Activated CD4-positive, alpha-beta T cell treated with anti-CD3 and anti-CD28 coated beads, Interleukin-2, amount 50 U/mL, for 24 hours (primary cell): ENCODE measurements at places on chromosomes 2 and 18.

GRCh38 chr2:199983534-199983933 is 28.2 kb downstream of the MAIP1 start:
- DNase-seq = no peak

- DNase-seq = no peak
Observed at GRCh38 chr2:152472481-152472887, 137.5 kb downstream of the FMNL2 start.

- DNase-seq = no peak
Observed at GRCh38 chr18:75365837-75366236, 61.7 kb downstream of the SMIM21 start.

DNA sequence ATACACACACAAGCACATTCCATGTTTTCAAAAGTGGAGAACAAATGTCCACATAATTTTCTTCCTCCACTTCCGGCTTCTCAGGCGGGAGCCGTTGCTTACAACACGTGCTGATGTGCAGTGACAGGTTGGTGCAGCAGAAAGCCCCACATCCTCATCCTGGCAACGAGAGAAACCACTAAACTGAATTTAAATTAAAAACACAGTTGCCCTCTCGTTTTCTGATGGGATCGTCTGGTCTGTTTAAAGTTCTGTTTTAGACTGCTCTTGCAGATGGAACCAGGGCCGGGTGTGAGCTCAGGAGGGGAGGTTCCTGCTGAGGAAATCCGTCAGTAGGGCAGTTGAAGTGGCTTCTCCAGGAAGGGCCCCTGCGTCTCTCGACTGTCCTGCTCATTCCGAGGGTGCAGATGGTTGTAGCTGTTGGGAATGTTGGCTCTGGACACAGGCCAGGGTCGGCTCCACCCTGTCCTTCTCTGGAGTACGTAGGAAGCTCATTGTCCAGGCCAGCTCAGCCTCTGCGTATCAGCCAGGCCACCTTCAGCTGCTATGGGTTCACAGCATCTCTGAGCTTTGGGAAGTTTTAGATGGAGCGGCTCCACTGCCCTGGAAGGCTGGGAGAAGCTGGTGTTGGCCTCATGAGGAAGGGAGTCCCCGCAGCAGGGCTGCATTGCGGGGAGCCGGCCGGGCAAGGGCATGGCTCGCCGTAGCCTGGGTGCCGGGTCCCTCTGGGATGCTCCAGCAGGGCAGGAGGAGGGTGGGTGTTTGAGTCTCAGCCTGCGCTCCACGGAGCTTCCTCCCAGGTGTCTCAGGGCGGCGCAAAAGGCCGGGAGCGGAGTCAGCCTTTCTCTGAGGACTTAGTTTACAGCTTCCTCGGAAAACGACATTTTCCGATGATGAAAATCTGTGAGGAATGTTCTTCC is 58.3 kb downstream of the NFATC1 start:
- DNase-seq = no peak

DNA sequence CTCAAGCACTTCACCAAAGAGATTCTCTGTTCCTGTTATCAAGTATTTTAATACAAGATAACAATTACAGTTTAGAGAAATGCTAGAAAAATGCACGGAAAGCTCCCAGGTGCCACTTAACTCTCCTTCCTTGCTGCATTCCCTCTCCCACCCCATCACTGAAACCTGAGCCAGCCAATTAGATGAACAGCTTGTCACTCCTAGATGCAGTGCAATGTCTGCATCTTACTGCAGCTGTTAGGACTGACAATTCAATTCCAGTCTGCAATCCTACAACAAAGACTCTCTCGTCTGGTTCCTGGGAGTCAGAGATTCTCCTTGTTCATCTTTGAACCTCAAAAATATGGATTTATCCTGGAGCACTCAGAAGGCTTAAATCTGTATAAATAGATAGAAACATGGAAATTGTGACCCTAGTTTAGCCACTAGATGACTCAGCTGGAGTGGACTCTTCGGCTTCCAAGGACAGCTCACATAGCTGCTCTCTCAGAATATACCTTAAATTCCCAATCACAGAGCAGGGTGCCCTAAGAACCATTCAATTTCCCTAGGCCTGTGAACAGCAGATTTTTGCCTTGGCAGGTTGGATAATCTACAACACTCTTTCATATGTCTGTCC is 311.1 kb downstream of the NRXN1 start:
- DNase-seq = no peak

GRCh38 chr2:159516241-159516758 is 100.0 kb downstream of the BAZ2B start:
- DNase-seq = peak; percentile 2

DNA sequence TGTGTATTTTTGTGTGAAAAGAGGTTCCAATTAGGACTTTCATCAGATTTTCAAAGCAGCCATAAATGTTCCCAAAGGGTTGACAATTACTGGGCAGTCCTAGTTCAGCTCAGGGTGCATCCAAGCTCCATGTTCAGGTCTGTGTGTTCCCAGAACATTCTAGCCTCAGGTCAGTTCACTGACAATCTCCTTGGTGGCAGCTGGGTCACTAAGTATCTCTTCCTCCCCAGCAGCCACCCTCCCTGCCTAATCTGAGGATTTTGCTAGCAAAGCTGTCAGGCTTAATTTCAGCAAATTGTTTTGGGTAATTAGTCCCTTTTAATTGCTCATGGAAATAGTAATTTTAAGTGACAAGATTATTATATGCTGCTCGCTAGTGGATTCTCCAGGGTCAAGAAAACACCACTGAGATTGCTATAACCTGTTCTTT is 29.8 kb downstream of the UPP2 start:
- DNase-seq = no peak

GRCh38 chr2:51350100-51350499 is 318.2 kb upstream of the NRXN1 start:
- DNase-seq = no peak

DNA sequence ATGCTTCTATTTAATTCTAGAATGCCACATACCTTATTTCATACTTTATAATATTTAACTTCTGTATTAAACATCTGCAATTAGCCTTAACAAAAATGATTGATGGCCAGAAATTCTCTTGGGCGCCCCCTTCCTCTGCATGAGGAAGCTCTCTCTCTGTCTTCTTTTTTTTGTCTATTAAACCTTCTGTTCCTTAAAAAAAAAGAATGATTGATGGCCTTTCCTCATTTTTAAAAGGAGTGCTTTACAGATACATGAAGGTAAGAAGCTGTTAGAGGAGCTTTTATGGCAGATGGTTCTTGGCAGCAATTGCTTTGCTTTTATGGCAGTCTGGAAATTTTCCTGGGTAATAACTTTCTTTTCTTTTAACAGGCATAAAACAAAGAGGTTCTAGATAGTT is 526.9 kb downstream of the SLC4A3 start:
- no peak for DNase-seq

DNA sequence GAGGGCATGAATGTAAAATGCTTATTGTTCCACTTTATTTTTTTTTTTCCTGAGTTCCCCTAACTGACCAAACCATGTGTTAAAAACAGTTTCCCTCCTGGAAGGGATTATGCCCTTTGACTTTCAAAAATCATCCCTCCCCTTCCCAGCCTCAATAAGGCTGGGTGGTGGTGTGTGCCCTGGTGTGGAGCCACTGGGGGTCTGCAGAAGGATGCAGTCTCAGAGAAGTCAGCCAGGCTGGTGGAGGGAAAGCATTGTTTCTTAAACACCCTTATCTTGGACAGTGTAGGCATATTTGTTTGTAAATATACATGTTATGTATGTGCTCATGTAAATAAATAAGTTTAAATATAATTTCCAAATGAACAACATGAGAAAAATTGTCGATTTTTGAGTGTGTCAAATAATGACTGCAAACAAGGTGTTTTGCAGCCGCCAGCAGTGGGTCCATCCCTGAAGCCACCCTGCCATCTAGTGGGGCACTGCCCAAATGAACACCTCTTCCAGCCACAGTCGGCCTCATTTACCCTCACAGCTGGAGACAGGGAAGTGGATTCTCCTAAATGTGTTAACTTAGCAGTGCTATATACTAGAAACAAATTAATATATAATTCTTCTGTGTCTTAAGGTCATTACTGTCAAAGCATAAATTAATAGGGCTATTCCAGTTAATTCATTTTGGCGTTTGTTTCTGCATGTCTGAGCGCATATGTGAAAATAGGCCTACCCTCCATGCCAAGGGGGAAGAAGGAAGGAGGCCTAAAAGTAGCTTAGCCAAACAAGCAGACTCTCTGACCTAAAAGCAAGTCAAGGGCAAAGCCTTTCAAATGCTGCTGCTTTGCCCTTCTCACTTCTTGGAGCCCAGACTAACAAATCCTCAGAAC is 209.6 kb upstream of the PIK3C3 start:
- no peak for DNase-seq

DNA sequence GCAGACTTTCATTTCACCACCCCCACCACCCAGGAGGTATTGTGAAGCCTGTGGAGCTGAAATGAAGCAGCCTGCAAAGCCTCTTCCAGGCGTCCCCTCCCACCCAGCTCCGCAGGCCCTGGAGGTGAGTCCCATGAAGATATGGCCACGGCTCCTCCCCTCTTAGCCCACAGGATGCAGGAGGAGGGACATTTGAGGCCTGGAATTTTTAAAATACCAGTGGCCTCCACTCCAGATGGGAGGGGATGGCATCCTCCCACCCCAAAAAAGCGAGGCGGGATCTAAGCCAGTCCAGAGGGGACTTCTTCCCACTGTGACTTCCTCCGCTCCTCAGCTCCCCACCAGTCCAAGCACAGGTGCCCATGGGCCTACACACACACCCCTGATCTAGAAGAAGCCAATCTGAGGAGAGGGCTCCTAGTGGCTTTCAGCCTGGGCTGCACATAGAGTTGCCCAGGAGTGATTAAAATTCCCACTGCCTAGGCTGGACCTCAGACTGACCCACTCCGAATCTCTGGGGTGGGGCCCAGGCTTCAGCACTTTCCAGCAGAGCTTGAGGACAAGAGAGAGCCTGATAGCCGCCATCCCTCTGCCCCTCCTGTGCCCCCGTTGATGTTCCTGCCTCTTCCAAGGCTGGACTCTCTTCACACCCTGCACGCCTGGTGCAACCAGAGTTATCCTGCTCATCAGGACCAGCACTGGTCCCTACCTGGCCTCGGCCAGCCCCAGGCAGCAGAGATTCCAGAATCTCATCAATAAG is 206.9 kb downstream of the TNS1 start:
- DNase-seq = no peak

- DNase-seq = no peak
Observed at GRCh38 chr2:157789933-157790511, 86.1 kb downstream of the ACVR1 start.

GRCh38 chr2:9990736-9991135 is 39.2 kb downstream of the GRHL1 start:
- no peak for DNase-seq

- no peak for DNase-seq
Observed at GRCh38 chr2:48464264-48464795, 65.6 kb upstream of the STON1 start.

- DNase-seq = no peak
Observed at GRCh38 chr2:216535454-216535995, 36.9 kb downstream of the RPL37A start.

- no peak for DNase-seq
Observed at GRCh38 chr2:24404491-24404921, 44.2 kb upstream of the ITSN2 start.

DNA sequence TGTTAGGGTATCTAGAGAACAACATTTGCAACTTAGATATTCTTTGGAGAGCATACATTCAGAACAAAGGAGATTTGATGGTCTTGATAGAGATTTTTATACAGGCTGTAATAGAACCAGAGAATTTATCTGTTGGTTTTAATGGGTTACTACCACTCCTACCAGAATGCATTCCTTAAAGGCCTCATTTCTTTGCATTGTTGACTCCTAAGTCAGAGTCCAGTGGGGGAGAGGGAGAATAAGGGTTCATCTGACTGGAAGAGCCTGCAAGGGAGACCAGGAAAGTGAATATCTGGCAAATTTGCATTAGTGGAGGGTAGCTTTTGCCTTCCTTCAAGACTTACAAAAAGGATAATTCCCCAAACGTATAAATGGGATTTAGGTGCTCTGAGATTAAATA is 29.7 kb downstream of the AGPS start:
- no peak for DNase-seq

DNA sequence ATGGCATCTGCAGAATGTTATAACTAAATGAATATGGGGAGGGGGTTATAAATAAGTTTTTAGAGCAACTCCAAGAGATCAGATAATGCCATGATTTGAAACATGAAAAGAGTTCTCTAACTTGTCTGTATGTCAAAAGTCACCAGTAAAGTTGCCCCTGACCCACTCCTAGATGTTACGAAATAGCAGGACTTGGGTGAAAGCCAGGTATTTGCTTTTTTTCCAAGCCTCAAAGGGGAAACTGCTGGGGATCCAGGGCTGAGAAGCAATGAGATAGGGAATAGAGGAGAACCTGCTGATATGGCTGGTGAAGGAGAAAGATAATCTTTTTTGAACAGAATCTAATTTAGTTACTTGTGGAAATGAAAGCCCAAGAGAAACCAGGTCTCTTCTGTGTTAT is 191.5 kb upstream of the CDH20 start:
- no peak for DNase-seq

- no peak for DNase-seq
Observed at GRCh38 chr2:127615511-127616166, 30.3 kb upstream of the GPR17 start.

- DNase-seq = no peak
Observed at GRCh38 chr18:23355206-23355605, 97.9 kb upstream of the RIOK3 start.

- no peak for DNase-seq
Observed at GRCh38 chr18:76923485-76924085, 101.2 kb downstream of the ZNF236 start.

DNA sequence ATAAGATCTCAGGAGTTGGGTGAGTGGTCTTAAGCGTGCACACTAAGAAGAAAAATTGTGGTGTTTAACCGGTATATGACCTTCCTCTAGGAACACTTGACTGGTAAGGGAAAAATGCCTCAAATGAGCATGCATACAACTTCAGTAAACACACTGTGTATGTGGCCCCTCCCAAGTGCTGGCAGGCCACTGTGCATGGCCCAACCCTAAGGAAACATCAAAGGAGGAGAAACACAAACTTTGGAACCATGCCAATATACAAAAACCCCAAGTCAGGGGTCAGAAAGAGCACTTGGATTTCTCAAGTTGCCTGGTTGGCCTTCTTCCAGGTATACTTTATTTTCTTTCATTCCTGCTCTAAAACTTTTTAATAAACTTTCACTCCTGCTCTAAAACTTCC is 308.9 kb upstream of the LRRTM4 start:
- no peak for DNase-seq

DNA sequence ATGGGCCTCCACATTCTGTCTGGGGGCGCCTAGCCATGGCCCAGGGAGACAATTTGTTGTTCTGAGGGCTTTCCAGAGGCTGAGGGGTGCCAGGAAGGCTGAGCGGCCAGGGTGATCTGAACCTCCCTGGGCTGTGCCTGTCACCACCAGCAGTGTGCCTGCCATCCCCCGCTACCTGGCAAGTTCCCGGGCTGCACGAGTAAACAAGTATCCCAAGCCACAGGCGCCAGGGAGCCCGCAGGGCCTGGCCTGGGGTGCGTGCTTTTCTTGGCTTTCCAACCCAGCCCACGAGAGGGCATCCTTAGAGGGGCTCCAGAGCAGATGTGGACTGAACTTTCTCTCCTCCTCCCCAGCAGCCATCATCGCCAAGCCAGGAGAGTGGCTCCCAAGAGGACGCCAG is 35.1 kb upstream of the B3GNT7 start:
- no peak for DNase-seq

DNA sequence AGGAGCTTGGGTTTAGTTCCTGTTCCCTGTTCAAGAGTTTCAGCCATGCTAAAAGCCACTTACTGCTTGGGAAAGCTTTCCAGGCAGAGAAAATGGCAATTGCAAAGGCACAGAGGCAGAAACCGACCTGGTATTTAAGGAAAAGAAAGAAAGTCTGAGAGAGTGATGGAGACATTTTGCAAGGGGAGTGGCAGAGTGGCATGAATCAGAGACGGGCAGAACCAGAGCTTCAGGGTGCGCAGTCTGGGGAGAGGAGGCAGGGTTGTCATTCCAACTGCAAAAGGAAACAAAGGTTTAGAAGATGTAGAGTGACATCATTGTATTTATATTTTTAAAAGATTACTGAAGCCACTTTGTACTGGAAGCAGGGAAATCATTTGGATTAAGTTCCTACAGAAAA is 14.9 kb upstream of the GNAL start:
- no peak for DNase-seq
